ENCODE measurements at places on chromosomes 5 and 9.

DNA sequence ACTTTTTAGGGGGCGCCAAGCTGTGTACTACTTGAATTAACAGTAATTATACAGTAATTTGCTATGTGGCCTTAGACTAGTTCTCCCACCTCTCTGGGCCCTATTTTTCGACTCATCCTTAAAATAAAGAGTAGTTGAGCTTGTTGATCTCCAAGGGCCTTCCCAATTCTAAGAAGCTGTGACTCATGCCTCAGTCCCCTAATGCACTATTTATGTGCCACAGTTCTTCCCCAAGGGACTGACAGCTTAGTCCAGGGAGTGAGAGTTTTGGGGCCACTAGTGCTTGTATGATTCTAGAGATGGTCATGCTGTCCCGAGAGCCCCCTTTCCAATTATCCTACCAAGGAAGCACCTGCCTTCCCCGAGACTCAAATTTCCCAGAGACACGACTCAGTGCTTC lies 149.7 kb downstream of the PAPPA start:
- no peak for ATAC-seq

GRCh38 chr9:38689678-38690077 lies 30.3 kb downstream of the FAM240B start:
- no peak for ATAC-seq

GRCh38 chr5:66416698-66417097 lies 179.5 kb upstream of the MAST4 start:
- no peak for ATAC-seq

DNA sequence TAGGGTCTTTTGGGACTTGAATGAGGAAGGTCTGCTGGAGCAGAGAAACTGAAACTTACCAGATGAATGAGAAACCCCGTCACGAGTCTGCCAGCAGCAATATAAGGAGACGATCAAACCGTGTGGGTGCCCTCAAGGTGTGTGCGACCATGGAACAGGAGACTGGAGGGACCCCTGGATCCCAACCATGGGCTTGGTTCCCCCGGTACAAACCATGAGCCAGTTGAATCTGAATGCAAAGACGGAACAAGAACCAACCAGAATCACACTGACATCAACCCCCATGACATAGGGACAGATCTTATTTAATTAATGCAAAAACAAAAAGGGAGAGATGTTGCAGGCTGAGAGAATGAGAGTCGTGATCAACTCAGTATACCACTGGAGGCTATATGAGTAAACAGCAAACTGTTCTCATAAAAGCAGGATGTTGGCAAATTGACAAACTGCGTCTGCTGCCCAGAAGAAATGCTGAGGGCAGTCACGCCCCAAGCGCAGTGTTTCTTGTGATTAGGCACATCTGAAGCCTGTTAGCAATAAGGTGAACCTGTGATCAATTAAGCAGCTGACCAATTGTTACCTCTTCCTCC lies 475.5 kb upstream of the ACO1 start:
- ATAC-seq, result no peak

DNA sequence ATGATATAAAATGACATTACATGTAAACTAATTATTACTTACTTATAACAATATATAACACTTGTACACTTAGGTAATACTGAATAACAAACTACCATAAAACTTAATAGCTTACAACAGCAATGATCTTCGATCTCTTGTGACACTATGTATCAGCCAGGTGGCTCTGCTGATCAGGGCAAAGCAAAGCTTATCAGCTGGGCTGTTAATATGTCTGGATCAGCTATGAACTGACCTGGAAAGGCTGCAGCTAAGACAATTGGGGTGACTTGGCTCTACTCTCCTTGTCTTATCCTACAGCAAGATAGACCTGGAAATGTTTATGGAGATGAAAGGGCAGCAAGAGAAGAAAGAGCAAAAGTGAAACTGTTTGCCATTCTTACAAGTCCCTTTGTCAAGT lies 511.3 kb downstream of the TLR4 start:
- ATAC-seq, result no peak

GRCh38 chr5:139740138-139740991 lies 55.2 kb upstream of the PSD2 start:
- no peak for ATAC-seq

- peak; percentile 83 for ATAC-seq
Observed at GRCh38 chr5:411728-412127, 31.2 kb upstream of the EXOC3 start.

- ATAC-seq, result no peak
Observed at GRCh38 chr5:38370358-38371100, 112.2 kb downstream of the EGFLAM start.

GRCh38 chr5:114252226-114252625 lies 109.6 kb upstream of the KCNN2 start:
- no peak for ATAC-seq

DNA sequence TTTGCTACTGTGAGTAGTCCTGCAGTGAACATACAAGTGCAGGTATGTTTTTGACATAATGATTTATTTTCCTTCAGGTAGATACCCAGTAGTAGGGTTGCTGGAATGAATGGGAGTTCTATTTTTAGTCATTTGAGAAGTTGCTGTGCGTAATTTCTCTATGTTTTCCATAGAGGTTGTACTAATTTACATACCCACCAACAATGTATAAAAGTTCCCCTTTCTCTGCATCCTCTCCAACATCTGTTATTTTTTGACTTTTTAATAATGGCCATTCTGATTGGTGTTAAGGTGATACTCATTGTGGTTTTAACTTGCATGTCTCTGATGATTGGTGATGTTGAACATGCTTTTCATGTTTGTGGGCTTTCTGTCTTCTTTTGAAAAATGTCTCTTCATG lies 64.7 kb upstream of the CTSL start:
- peak; percentile 55 for ATAC-seq

DNA sequence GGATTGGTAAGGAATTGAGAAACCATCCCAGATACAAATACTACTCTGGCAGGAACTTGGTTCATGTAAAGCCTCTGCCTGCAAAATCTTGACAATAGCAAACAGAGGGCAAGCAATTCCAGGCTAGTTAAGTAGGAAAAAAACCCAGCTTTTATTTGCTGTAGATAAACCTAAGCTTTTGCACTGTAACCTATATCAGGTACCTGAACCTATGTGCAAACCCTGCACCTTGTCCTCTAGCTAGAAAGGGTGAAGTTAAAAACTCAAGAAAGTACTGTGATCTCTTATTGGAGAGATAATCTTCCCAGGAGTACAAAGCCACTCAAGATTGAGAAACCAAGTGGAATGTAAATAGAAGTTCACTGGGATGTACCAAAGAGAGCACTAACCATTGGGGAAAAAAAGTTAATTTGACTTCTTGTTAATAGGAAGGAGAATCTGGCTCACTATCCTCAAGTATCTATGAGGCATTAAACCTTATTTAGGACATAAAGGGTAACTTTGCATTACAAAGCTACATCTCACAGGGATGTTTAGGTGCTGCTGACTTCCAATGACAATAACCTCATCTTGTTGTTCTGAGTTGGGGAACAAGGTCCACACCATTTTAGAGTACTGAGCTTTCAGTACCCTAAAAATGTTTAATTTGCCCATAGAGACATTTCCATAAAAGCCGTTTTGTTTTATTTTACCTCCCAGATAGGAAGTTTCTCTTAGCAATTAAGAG lies 73.8 kb upstream of the PCA3 start:
- no peak for ATAC-seq

- ATAC-seq, result no peak
Observed at GRCh38 chr5:179834120-179834519, 13.4 kb downstream of the SQSTM1 start.

DNA sequence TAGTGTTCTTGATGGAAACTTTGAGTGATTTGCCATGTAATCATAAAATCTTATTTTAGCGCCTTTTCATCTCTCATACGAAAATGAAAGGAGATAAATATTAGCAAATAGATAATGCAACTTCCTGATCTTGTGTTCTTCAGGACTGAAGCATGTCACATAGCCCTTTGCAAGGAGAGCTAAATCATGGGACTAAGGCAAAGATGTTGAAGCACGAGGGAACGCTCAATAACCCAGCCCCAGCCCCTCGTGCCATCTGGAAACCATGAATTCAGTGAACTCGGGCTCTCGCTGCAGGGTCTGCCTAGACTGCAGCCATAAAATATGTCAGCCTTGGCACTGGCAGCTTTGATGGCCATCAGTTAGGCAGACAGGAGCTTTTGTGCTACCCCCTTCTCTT lies 58.2 kb downstream of the F2RL2 start:
- no peak for ATAC-seq

- no peak for ATAC-seq
Observed at GRCh38 chr9:116576386-116576785, 110.7 kb upstream of the TRIM32 start.

DNA sequence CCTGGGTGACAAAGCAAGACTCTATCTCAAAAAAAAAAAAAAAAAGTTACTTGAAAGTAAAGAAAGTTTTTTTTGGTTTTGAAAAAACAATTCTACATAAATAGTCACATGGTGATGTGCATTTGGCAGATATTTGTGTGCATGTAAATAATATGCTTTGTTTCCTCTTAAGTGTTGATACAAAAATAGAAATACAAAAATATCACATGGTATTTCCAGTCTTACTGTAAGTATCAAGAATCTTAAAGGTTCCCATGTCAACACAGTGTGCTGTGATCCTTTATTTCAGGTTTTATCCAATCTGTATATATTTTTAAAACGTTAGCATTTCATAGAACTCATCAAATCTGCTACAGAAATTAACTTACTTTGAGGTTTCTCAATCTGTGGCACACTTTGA lies 521.9 kb downstream of the TLE4 start:
- ATAC-seq, result no peak

- no peak for ATAC-seq
Observed at GRCh38 chr5:180142824-180143610, 66.0 kb downstream of the RASGEF1C start.

GRCh38 chr5:167871091-167871490 lies 420.4 kb upstream of the WWC1 start:
- no peak for ATAC-seq

- ATAC-seq, result no peak
Observed at GRCh38 chr9:37547328-37547878, 28.8 kb downstream of the FBXO10 start.

- ATAC-seq, result no peak
Observed at GRCh38 chr5:87190687-87191086, 77.0 kb upstream of the RASA1 start.

DNA sequence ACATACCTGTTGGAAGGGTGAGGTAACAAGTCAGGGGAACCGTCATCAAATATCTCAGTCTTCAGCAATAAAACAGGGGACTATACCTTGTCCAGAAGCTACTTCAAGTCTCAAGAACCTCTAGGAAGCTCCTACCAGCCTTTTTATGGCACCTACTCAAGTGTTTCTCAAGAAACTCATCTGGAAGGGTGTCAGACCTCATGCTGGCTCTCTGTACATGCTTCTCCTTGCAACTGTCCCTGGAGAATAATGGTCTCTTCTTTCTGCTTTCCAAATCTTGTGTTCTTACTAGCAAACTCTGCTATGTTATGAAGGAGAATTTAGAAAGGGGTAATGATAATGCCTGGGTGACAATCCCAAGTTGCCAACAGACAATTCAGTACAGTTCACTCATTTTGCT lies 8.3 kb upstream of the PTAR1 start:
- ATAC-seq, result no peak

DNA sequence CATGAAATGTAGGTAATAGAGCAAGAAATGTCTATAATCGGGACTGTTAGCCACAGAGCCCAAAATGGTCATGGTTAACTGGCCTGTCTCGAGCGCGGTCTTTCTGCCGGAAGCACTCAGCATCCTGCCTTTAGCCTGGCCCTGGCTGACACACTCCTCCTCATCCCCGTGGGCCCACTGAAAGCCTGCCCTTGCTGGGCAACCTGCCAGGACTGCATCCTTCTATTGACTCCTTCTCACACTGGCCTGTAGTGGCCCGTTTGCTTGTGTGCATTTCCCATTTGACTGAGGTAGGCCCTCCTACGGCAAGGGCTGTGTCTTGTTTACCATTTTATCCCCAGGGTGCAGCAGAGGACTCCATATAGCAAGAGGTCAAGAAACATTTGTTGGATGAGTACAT lies 215.7 kb downstream of the ATPSCKMT start:
- no peak for ATAC-seq

DNA sequence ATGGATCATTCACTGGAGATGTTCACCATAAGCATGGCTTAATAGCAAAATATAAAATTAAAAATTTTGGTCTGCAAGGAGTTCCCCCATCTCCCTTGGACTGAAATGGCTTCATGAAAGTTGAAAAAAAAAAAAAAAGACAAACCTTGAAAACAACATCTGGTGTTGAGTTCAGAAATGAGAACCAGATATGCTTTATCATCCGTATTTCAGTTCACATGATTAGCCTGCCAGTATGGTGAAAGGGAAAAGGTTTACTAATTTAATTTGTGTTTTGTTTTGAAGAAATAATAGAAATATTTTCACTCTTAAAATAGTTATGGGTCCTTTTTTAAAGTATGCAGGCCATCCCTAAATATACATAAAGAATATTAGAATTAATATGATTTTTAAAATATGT lies 67.8 kb downstream of the TMEM167A start:
- ATAC-seq, result no peak

DNA sequence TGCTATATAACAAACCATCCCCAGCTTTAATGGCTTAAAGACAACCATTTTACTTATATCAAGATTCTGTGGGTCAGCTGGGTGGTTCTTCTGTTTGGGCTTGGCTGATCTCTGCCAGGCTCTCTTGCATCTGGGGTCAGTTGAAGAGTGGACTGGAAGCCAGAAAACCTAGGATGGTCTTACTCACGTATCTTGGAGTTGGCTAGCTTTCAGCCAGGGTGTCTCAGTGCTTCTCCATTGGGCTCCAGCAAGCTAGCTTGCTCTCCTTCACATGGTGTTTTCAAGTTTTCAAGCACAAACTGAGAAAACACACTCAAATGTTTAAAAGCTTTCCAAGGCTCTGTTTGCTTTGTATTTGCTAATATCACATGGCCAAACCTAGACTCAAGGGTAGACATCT lies 146.8 kb downstream of the PIK3R1 start:
- ATAC-seq, result no peak

DNA sequence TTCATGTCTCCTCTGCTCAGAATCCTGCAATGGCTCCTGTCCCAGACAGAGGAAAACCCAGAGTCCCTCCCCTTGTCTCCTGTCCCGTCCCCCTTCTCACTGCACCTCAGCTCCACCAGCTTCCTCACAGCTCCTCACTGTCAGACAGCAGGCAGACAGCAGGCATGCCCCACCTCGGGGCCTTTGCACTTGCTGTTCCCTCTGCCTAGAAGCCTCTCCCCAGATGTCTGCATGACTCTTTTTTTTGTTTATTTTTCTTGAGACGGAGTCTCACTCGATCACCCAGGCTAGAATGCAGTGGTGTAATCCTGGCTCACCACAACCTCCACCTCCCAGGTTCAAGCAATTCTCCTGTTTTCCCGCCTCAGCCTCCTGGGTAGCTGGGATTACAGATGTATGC lies 8.8 kb upstream of the SLC6A7 start:
- ATAC-seq, result no peak

GRCh38 chr5:166980666-166981065 lies 1310.8 kb upstream of the WWC1 start:
- no peak for ATAC-seq

DNA sequence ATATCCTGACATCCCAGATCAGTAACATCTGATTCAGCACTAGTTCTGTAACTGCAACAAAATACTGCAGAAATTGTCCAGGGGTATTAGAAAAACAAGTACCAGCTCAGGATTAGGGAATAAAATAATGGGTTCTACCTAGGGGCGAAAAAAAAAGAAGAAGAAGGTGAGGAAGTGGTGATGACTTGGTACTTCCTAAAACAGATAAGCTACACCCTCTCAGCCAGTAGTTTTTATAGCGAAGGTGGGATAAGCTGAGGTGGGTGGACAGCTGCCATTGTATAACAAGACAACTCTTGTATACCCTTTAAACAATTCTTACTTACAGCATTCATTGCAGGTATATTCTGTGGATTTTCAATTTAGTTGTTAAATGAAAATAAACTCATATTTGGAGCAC lies 19.1 kb downstream of the RAPGEF6 start:
- no peak for ATAC-seq

Data from activated T-helper 17 cell treated with anti-CD3 and anti-CD28 coated beads, Interleukin-2, amount 50 U/mL, for 72 hours (primary cell).